ENCODE measurements at places on chromosomes 1 and 21.
A peak's percentile ranks its signal among the peaks of the same experiment; 100 is the strongest.

DNA sequence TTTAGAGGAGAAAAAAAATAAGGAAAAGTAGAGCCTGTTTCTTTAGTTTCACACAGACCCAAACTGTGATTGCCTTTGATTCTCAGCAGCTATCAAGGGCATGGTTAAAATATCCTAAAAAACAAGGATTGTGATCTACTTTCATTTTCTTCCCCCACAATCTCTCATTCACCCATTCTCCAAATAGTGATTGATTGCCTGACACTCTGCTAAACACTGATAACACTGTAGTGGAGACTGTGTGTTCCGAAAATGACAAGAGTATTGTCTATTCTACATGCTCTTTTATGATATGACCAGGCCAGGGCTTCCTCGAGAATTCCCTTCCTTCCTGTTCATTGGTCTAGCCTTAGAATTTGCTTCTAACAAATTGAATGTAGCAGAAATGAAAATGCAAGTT, 40.2 kb downstream of the PRMT6 start:
- no peak for DNase-seq

DNA sequence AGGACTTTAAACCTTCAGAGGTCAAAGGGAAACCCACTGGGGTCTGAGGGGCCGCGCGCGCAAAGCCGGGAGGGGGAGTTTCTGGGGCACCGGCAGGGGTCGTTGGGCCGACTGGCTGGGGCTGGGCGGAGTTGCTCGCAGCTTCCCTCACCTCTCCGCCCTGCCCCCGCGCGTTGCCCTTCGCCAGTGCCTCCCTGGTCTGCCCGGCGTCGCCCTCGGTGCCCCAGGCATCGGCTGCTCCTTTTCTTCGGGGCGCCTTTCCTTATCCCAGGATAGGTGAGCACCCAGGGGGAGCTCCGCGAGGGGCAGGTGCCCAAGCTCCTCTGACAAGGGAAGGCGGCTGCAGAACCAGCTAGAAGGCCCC, 390 bp upstream of the NGF start:
- DNase-seq, result no peak

- no peak for DNase-seq
Measured at GRCh38 chr1:1305300-1306069, 2.2 kb downstream of the ACAP3 start.

- peak; percentile 25 for DNase-seq
Measured at GRCh38 chr21:44927587-44928461, 7.1 kb upstream of the ITGB2 start.

DNA sequence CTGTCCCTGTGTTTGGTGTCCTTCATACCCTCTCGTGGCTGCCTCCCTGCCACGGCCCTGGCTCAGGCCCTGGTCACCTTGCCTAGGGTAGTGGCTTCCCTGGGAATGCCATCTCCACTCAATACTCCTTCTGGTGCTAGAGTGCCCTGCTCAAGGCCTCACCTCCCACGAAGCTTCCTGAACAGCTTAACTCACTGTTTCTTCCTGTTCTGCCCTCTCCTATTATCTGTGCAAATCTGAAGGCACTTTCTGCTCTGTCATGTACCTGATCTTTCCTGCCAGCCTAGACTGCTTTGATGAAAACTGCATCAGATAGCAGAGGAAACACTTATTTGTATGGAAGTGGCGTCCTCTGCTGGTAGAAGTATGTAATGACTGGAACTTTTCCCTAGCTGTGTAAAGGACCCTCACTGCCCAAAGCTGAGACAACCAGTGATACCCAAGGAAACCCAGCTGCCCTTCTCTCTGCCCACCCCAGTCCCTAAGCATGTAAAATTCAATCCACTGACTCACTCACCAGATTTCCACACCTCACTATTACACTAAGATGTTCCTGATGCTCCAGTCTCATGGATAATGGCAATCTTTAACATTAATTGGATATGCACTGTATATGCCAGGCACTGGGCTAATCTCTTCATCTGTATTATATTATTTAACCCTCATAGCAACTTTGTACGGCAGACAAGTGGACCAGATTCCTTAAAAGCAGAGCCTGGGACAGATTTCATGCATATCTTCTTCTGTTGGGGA, 36.2 kb upstream of the BTG2 start:
- DNase-seq, result peak; percentile 67

- DNase-seq, result no peak
Measured at GRCh38 chr1:44619261-44619900, 54.9 kb downstream of the TMEM53 start.

DNA sequence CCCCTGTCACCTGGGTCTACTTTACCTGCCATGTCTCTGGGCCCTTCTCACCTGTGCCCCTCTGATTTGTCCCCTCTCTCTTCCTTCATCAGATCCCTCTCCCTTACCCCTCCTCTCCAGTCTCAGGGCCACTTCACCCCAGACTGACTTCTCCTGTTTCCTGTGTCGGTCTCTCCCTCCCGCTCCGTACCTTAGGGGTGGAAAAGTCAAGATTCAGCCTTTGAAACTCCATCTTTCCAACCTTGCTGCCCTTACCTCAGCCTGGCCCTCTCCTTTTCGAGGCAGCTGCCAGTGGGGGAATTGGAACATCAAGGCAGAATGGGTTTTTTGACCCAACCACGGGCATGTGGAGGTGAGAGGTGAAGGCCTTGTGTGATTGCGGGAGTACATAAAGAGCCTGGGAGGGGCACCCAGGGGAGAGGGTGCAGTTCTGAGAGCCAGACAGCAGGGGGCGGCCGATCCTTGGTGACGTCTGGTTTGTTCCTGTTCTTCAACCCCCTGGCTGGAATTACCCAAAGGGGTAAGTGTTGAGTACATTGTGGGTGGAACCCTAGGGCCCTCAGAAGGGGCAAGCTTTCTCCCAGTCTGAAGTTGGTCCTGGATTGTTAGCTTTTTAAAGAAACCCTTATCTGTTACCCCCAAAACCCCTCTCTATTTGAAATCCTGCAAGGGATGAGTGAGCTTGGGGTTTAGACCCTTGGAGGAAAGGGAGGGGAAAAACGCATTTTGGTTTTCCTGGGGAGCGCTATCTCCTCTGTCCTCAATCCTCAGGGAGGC, 12.3 kb upstream of the DMBX1 start:
- DNase-seq, result peak; percentile 61

- no peak for DNase-seq
Measured at GRCh38 chr1:167955915-167956314, 19.0 kb upstream of the MPC2 start.

DNA sequence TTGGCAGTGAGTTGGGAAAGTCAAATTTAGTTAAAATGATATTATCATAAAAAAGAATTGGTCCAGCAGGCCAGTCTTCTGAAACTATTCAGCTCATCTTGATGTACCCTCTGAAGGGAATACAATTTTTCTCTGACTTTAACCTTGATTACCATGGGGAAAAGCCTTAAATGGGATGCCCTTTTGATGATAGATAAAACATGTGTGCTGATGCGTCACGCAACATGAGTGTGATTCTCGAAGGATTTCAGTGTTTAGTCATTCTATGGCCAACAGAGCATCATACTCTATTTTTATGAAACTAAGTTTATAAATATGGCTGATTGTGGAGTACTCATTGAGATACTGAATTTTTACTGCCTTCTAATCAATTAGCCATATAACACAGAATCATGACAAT, 171.5 kb downstream of the ZNF281 start:
- no peak for DNase-seq

- DNase-seq, result no peak
Measured at GRCh38 chr1:197776351-197777105, 1.2 kb upstream of the DENND1B start.

- DNase-seq, result no peak
Measured at GRCh38 chr1:168421399-168422004, 122.3 kb downstream of the XCL2 start.

- no peak for DNase-seq
Measured at GRCh38 chr21:31727181-31727580, 4.7 kb downstream of the SCAF4 start.

GRCh38 chr1:228016181-228016510, 9.3 kb downstream of the WNT3A start:
- DNase-seq, result no peak
